ENCODE measurements at places on chromosomes 7 and 10.

DNA sequence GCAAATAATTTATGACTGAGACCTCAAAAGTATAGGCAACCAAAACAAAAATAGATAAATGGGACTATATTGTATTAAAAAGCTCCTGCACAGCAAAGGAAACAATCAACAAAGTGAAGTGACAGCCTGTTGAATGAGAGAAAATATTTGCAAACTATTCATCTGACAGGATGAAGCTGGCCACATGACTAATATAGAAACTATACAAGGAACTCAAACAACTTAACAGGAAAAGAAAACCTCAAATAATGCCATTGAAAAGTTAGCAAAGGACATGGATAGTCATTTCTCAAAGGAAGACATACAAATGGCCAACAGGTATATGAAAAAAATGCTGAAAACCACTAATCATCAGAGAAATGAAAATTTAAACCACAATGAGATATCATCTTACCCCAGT is 245.1 kb downstream of the STK31 start:
- H3K36me3 ChIP-seq, result no peaks in the 10 kb centered on the region
- no peak overlapping the region for H3K27ac ChIP-seq
- DNase-seq, result no peak
- no peak overlapping the region for H3K4me3 ChIP-seq
- no peaks in the 10 kb centered on the region for H3K4me1 ChIP-seq

DNA sequence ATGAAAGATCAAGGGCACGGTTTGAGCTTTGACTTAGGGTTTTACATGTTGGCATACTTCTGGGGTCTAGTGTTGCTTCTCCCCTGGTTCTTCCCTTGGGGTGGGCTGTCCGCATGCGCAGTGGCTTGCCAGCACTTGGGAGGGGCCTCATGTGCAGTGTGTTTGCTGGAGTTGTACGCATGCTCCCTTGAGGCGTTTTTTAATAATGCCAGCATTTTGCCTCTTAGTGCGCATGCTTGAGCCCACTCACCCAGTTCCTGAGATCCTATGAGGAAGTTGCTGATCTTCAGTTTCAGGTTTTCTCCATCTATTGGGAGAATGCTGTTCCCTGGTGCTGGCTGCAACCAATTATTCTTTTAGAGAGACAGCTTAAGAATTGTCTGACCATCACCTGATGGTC is 113.4 kb upstream of the GPR141 start:
- H3K36me3 ChIP-seq, result no peaks in the 10 kb centered on the region
- H3K4me3 ChIP-seq, result no peak overlapping the region
- no peaks in the 10 kb centered on the region for H3K27me3 ChIP-seq

DNA sequence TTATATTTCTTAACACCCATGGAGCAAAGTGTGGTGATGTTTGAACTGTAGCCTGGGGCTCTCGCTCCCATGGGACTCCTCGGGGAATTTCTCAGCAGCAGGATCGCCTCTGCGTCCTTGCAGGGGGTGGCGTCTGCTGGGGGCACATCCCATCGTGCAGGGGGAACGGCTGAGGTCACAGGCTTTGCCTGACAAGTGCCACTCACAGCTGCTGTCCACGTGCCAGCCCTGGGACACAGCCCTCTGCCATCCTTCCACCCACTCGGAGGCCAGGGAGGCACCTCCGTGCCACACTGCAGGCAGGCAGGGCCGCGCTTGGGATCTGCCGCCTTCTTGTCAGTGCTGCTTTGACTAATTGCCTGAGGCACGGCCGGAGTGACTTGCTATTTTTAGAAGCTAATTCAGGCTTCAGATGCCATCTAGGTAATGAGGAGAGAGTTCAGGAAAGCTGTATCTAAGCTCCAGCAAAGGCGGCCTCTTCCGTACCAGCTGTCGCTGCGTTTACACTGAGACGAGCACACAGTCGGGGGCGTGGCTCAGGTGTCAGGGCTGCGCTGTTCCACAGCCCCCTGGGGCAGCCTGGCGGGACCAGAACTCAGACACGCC is 45.7 kb downstream of the PITRM1 start:
- no peaks in the 10 kb centered on the region for H3K27me3 ChIP-seq
- DNase-seq, result no peak
- peaks cover 8% of the 10 kb centered on the region for H3K36me3 ChIP-seq

GRCh38 chr10:16518822-16519221 is 2.9 kb downstream of the C1QL3 start:
- H3K4me3 ChIP-seq, result no peak overlapping the region
- H3K4me1 ChIP-seq, result no peaks in the 10 kb centered on the region
- no peak overlapping the region for H3K27ac ChIP-seq

GRCh38 chr10:34291466-34292193 is 523.5 kb downstream of the PARD3 start:
- H3K4me1 ChIP-seq, result 0 out of 2 replicates have a peak, but pooled peaks cover 17% of the 10 kb centered on the region
- H3K27ac ChIP-seq, result no peak overlapping the region
- no peak overlapping the region for H3K4me3 ChIP-seq
- no peak for DNase-seq
- no peaks in the 10 kb centered on the region for H3K27me3 ChIP-seq

GRCh38 chr10:99731306-99732032 is 458 bp downstream of the COX15 start:
- H3K27ac ChIP-seq, result peak overlapping the region; percentile 75
- peaks cover 20% of the 10 kb centered on the region for H3K4me1 ChIP-seq
- peaks cover 10% of the 10 kb centered on the region for H3K36me3 ChIP-seq
- no peak for DNase-seq
- H3K27me3 ChIP-seq, result no peaks in the 10 kb centered on the region

GRCh38 chr7:29045258-29046086 is 87.3 kb upstream of the TRIL start:
- no peak for DNase-seq
- no peak overlapping the region for H3K4me3 ChIP-seq
- peaks cover 5% of the 10 kb centered on the region for H3K4me1 ChIP-seq
- no peaks in the 10 kb centered on the region for H3K27me3 ChIP-seq
- no peak overlapping the region for H3K27ac ChIP-seq

DNA sequence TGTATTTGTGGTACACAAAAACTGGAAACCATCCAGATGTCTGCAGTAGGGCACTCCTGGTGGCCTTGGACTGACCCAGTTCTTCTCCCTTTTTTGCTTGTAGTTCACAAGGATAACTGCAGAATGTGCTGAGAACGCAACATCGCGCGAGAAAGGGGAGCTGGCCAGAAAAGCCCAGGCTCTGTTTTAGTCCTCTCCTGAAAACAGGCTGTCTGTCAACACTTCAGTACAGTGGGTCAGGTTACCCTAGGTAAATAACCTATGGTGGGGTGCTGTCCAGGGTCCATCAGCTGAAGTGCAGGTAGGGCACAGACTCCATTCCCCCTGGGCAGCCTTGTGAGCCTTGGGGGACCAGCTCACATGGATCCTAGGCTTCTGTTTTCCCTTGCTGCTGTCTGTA is 495.8 kb downstream of the MDFIC start:
- no peaks in the 10 kb centered on the region for H3K36me3 ChIP-seq
- no peaks in the 10 kb centered on the region for H3K27me3 ChIP-seq
- no peak overlapping the region for H3K4me3 ChIP-seq

GRCh38 chr7:140883378-140883777 is 41.4 kb downstream of the BRAF start:
- no peaks in the 10 kb centered on the region for H3K36me3 ChIP-seq
- no peak overlapping the region for H3K4me3 ChIP-seq
- DNase-seq, result no peak
- no peaks in the 10 kb centered on the region for H3K27me3 ChIP-seq
- H3K4me1 ChIP-seq, result no peaks in the 10 kb centered on the region

- DNase-seq, result no peak
- H3K4me1 ChIP-seq, result no peaks in the 10 kb centered on the region
Observed at GRCh38 chr10:129402459-129402858, 64.6 kb upstream of the MGMT start.
